T47D (cell line): ENCODE measurements at places on chromosomes 7 and 10.

GRCh38 chr7:13411636-13412035 lies 577.8 kb downstream of the ETV1 start:
- no peak for DNase-seq

DNA sequence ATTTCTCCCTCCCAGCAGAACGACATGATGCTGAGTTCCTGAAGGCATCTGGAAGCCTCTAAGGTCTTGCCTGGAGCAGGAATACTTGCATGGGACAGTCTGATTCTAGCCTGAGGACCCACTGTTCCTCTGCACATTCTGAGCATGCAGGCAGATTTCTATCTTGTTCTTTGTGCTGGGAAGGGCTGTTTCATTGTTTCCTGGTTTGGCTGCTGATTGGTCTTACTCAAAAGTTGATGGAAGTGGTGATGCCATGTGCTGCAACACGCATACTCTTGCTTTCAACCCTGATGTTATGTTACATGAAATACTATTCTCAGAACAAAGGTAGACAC lies 307.0 kb downstream of the GATA3 start:
- DNase-seq, result no peak

DNA sequence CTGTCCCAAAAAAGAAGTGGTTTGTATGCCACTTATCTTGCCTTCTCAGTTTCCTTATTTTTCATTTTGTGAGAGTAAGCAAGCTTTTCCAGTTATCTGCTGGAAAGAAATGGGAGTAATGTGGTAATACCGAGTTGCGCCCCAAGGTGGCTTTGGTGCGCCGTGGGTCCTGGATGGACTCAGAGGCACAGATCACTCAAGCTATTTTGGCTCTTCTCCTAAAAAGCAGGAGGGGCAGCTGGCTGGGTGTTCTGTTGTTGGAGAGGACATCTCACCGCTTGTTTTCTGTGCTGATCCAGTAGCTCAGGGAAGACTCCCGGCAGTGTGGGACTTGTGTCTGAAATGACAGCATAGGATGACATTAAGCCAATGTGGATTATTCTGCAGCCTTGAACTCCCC lies 16.4 kb downstream of the PRKRIP1 start:
- DNase-seq, result no peak

DNA sequence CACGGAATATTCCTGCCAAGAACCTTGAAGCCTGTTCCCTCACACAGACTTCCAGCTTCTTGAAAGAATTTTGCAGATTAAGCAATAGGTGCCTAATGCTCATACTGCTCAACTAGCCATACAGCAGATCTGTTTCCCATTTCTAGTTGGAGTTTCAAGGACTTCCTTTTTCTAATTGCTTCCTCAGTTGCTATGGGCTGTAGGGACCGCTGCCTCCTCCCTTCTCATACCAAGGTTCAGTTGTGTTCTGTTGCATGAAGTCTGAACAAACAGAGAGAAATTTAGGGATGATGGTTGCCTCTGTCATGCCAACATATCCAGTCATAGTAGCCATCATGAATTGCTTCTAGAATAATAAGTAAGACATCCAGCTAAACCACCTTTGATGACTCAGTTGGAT lies 6.8 kb downstream of the ITGA8 start:
- DNase-seq, result no peak

DNA sequence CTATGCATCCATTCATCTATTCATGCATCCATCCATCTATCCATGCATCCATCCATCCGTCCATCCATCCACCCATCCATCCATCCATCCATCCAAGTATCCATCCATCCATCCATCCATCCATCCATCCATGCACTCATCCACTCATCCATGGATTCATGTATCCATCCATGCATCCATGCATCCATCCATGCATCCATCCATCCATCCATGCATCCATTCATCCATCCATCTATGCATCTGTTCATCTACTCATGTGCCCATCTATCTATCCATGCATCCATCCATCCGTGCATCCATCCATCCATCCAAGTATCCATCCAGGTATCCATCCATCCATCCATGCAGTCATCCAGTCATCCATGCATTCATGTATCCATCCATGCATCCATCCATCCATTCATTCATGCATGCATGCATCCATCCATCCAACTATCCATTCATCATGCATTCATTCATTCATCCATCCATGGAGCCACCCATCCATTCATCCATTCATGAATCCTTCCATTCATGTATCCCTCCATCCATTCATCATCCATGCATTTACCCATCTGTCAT lies 132.0 kb downstream of the DYNC2I1 start:
- DNase-seq, result no peak
